ENCODE measurements at places on chromosomes 13 and 19.

GRCh38 chr13:111616203-111616602 is 295.8 kb downstream of the TEX29 start:
- no peak overlapping the region for H3K27ac ChIP-seq
- no peaks in the 10 kb centered on the region for H3K4me1 ChIP-seq
- no peaks in the 10 kb centered on the region for H3K27me3 ChIP-seq
- no peak overlapping the region for H3K4me3 ChIP-seq

GRCh38 chr13:108728370-108728769 is 99.0 kb downstream of the MYO16 start:
- no peaks in the 10 kb centered on the region for H3K27me3 ChIP-seq
- H3K27ac ChIP-seq: no peak overlapping the region
- no peak overlapping the region for H3K4me3 ChIP-seq
- no peaks in the 10 kb centered on the region for H3K4me1 ChIP-seq

- H3K36me3 ChIP-seq: no peaks in the 10 kb centered on the region
- no peak for DNase-seq
- no peaks in the 10 kb centered on the region for H3K27me3 ChIP-seq
Observed at GRCh38 chr13:85093808-85094207, 705.4 kb downstream of the SLITRK6 start.

- H3K27ac ChIP-seq: no peak overlapping the region
- H3K27me3 ChIP-seq: no peaks in the 10 kb centered on the region
- no peaks in the 10 kb centered on the region for H3K36me3 ChIP-seq
Observed at GRCh38 chr13:85091631-85092234, 707.5 kb downstream of the SLITRK6 start.

DNA sequence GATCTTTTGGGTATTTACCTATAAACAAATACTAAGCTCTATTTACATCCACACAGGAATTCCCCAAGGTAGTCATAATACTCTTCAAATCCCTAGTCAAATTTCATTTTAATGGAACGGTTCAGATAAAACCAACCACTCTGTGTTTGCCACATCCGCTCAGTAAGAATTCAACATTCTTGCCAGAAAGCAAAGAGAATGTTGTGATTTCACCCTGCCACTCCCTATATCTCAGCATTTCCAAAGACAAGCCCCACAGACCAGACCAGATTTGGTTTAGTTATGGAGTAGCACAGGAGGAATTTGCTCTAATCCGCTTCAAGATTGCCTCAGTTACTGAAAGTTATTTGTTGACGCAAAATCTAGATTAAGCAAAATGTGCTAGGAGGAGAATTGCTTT is 105.6 kb upstream of the SERP2 start:
- no peaks in the 10 kb centered on the region for H3K27me3 ChIP-seq
- H3K4me3 ChIP-seq: no peak overlapping the region
- H3K36me3 ChIP-seq: no peaks in the 10 kb centered on the region
- H3K4me1 ChIP-seq: peaks cover 42% of the 10 kb centered on the region
- DNase-seq: no peak

DNA sequence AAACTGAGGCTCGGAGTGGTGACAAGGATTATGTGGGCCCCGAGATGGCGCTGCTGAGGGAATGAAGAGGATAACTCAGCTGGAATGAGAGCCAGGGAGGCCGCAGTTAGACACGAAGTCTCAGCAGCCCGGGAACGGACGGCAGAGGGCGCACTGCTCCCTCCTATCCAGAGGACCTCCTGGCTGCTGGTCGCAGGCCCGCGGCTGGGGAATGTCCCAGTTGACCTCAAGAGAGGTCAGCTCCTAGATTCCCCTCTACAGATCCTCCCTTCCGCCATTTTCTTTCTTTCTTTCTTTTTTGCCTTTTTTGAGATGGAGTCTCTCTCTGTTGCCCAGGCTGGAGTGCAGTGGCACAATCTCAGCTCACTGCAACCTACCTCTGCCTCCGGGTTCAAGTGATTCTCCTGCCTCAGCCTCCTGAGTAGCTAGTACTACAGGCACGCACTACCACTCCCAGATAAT is 24.1 kb upstream of the ASPDH start:
- H3K4me3 ChIP-seq: no peak overlapping the region
- peaks cover 7% of the 10 kb centered on the region for H3K4me1 ChIP-seq
- DNase-seq: peak; percentile 83
- no peaks in the 10 kb centered on the region for H3K36me3 ChIP-seq

DNA sequence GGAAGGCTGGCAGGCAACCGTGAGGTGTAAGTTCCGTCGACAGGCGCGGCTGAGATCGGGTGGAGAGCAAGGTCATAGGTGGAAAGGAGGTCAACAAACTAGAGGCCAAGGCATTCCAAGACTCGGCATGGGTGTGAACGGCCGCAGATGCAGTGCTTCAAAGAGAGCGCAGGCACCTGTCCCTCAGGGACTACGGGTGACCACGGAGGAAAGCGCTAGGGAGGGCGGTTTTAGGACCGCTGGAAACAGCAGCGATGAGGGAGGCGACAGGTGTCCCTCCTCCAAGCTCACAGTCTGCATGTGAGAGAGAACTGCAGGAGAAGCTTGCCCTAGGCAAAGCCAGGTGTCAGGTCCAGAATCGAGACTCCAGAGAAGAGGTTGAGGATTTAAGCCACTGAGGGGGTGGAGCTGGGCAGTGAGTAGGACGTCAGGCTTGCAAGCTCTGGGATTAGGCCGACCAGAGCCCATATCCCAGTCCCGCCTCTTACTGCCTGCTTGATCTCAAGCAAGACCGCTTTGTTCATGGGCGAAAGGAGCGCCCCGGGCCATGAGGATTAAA is 1.6 kb upstream of the MLNR start:
- no peak overlapping the region for H3K4me3 ChIP-seq
- no peak overlapping the region for H3K27ac ChIP-seq
- no peaks in the 10 kb centered on the region for H3K27me3 ChIP-seq

DNA sequence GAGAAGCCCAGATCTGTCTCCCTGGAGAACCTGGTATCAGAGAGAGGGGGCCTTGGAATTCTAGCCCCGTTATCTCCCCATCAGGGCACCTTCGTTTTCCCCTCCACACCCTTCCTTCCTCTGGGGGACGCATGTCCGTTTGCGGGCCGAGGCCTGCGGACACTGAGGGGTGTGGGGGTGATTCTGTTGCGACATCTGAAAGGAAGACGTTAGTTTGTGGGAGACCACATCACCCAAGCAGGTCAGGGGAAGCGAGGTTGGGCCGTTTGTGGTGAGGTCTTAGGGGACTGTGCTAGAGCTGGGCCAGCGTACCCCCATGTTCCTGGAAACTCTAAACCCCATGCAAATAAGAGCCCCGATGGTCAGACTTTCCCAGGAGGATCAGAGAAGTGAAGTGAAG is 3.7 kb upstream of the HSH2D start:
- H3K27me3 ChIP-seq: peaks cover 12% of the 10 kb centered on the region
- DNase-seq: no peak
- H3K27ac ChIP-seq: no peak overlapping the region
- H3K36me3 ChIP-seq: no peaks in the 10 kb centered on the region
- no peaks in the 10 kb centered on the region for H3K4me1 ChIP-seq
- H3K4me3 ChIP-seq: no peak overlapping the region

- no peak for DNase-seq
- no peaks in the 10 kb centered on the region for H3K4me1 ChIP-seq
Observed at GRCh38 chr19:9456018-9456689, 20.8 kb upstream of the ZNF266 start.

DNA sequence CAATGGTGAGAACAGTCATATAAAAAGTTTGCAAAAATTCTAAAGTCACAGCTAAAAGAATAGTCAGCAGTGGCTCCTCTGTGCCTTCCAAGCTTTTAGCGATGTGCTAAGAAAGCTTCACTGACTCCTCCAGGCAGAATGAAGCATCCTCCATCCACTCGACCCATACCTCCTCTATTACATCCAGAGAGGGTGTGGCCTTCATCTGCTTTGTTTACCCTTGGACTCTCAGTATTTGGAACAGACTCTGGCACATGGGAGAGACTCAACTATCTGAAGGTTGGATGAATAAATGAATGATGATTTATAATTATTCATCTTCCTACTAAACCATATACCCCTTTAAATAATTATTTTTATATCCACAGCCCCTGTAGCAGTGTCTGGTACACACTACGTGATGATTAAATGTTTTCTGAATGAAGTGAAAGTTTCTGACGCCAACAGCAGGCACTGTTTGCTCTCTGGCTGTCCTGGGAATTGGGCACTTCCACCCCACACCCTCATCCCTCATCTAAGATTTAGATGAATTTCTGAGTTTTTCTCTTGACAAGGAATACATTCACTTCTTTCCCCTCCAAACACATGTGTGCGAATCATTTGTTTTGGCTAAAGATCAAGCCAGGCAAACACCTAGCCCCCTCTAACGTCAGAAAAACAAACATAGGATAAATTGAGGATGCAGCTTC is 93.9 kb downstream of the NUFIP1 start:
- no peak overlapping the region for H3K4me3 ChIP-seq
- H3K36me3 ChIP-seq: no peaks in the 10 kb centered on the region
- no peaks in the 10 kb centered on the region for H3K27me3 ChIP-seq
- DNase-seq: no peak
